Central memory CD4-positive, alpha-beta T cell (primary cell): ENCODE measurements at places on chromosomes 2 and 18.

GRCh38 chr18:25144820-25145219 is 207.1 kb downstream of the ZNF521 start:
- no peak for DNase-seq

DNA sequence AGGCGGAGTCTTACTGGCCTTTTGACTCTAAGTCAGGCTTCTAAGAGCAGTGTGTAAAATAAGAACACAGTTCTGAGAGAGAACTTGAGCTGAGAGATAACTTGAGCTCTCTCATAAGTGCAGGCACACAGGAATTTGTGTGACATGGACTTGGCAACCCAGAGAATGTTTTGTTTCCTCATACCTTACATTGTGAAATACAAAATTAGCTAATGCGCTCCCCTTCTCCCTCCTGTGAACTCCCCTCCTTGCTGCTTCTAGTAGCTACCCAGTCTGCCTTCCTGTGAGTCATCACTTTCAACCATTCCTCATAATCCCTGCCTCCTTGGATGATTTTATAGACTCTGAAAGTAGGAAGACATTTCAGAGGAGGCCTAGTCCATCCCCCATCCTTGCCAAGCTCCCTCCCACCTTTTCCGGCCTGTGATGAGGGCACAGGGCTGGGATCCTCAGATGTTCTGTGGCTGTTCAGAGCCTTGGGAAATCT is 22.6 kb downstream of the FER1L5 start:
- no peak for DNase-seq

DNA sequence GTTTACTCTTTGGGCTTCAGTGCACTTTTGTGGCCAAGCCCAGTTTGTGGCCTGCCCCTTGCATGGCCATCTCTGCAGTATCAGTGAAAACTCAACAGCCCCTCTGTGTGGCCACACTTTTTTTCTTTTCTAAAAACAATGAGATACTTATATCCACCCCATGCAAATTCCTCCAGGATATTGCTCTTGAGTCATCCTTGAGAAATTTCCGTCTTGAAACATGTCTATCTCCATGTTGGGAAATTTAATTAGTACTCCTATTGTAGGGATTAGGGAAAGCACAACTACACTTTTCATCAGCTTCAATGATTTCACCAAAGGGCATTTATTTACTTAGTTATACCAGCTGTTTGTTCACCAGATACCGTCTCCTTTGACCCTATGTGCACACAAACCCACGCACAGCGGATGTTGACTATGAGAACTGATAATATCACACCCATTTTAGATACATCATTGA is 993.1 kb downstream of the TSN start:
- DNase-seq = no peak

- DNase-seq = peak; percentile 20
Measured at GRCh38 chr2:153235516-153235915, 243.0 kb downstream of the RPRM start.
